Activated T-helper 1 cell treated with anti-CD3 and anti-CD28 coated beads, Interleukin-12 subunit alpha, Interleukin-12 subunit beta, Interleukin-2, Interleukin-4 antibody, amounts not matched to agents 30 ng/mL and 10 ng/mL and 1 ng/mL, durations not matched to agents 14 hours and 24 hours and 36 hours (primary cell): ENCODE measurements at places on chromosomes 5 and 9.

- no peak for DNase-seq
Observed at GRCh38 chr5:64625678-64626077, 64.6 kb upstream of the SHISAL2B start.

GRCh38 chr5:125668884-125669283 lies 754.3 kb upstream of the GRAMD2B start:
- DNase-seq: no peak

- DNase-seq: no peak
Observed at GRCh38 chr5:155087036-155087435, 73.5 kb downstream of the KIF4B start.

GRCh38 chr9:108811944-108812343 lies 43.8 kb downstream of the ACTL7B start:
- DNase-seq: no peak

GRCh38 chr9:108412755-108413154 lies 443.0 kb downstream of the ACTL7B start:
- no peak for DNase-seq

GRCh38 chr9:5481322-5482040 lies 28.9 kb upstream of the PDCD1LG2 start:
- DNase-seq: no peak

DNA sequence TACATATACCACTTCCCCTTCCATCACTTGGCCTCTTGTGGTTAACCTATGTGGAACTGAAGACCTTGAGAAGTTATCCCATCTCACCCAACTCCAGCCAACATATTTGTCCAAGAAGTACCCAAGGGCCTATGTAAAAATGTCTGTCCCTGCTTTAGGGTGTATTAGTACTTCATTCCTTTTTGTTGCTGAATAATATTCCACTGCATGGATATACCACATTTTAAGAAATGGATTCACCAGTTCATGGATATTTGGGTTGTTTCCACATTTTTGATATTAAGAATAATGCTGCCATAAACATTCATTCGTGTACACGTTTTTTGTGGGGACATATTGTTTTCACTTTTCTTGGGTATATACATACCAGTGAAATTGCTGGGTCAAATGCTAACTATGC lies 28.6 kb downstream of the IDNK start:
- no peak for DNase-seq

GRCh38 chr5:140591747-140592372 lies 27.2 kb downstream of the SLC35A4 start:
- DNase-seq: no peak

- no peak for DNase-seq
Observed at GRCh38 chr5:145210020-145210419, 625.1 kb downstream of the PRELID2 start.

GRCh38 chr5:106906199-106906598 lies 764.5 kb downstream of the EFNA5 start:
- no peak for DNase-seq

DNA sequence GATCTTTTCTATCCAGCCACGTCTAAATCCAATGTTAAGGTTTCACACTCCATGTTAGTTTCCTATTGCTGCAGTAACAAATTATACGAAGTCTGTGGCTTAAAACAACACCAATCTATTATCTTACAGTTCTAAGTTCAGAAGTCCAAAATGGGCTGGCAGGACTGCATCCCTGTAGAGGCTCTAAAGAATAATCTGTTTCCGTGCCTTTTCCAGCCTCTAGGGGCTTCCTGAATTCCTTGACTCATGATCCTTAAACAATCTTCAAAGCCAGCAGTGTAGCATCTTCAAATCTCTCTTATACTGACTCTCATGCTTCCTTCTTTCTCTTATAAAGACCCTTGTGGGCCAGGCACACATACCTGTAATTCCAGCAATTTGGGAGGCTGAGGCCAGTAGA lies 6.8 kb downstream of the PLGRKT start:
- no peak for DNase-seq

DNA sequence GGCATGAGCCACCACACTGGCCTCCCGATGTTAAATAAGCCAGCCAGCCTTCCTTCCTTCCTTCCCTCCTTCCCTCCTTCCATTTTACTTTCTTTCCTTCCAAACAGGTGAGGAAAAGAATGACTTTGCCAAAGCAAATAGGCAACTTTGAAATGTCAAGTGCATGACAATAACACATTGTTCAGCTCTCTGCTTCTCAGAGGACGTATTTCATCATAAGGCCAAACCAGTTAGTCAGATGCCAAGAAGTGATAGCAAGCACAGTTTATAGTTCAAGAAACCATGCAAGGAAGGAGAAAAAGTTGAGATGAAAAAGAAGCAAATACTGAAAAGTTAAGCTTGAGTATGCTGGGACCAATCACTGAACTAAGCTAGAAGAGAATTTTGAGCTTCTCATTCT lies 29.5 kb downstream of the POU4F3 start:
- no peak for DNase-seq

DNA sequence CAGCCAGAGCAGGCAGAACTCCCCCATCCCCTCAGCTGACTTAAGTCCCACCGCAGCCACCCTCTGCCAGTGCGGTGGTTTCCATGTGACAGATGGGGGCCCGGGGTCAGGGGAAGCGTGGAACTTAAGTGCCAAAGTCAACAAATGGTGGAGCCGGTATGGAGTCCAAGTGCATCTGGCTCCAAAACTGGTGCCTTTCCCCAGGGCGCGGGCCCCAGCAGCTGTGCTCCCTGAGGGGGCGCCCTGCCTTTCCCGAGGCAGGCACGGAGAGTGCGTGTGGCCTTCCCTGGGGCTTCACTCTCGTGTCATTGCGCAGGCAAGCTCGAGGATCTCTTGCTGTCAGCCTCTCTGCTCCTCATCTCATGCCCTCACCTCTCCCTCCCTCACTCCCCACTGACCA lies 33.8 kb downstream of the SLC46A2 start:
- DNase-seq: no peak

DNA sequence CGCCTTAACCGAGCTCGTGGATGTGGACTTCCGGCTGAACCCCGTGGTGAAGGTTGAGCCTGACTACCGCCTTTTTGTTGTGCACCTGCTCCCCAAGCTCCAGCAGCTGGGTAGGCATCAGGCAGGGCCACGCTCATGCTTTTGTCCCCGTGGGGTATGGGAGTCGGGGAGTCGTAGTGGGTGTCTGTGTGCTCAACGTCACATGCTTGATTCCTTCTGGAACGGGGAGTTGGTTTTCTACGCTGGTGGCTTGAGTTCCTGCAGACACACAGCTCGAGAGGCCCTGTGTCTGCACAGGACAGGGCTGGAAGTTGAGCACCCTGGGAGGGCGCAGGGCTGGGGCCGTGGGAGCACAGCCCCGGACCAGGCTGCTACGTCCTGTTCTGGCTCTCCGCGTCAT lies 8.0 kb downstream of the CEP72 start:
- no peak for DNase-seq

DNA sequence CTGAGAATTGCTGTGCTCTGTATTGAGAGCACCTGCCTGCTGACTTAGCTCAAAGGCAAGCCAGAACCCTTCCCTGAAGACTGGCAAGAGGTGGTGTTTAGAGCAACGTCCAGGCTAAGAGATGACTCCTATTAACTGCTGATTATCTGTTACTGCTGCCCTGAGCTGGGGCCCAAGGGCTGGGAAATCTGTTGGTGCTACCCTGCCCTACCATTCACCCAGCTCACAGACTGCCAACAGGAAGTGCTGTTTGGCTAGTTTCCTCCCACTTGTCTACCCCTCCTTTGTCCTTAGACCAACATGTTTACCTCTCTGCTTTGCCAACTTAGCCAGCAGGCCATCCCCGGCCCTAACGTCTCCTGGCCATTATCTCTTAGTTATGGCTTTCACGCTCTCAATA lies 6.9 kb downstream of the RAB24 start:
- no peak for DNase-seq

GRCh38 chr5:138159666-138160065 lies 18.8 kb downstream of the BRD8 start:
- no peak for DNase-seq

GRCh38 chr9:120905315-120906164 lies 21.1 kb downstream of the TRAF1 start:
- no peak for DNase-seq

DNA sequence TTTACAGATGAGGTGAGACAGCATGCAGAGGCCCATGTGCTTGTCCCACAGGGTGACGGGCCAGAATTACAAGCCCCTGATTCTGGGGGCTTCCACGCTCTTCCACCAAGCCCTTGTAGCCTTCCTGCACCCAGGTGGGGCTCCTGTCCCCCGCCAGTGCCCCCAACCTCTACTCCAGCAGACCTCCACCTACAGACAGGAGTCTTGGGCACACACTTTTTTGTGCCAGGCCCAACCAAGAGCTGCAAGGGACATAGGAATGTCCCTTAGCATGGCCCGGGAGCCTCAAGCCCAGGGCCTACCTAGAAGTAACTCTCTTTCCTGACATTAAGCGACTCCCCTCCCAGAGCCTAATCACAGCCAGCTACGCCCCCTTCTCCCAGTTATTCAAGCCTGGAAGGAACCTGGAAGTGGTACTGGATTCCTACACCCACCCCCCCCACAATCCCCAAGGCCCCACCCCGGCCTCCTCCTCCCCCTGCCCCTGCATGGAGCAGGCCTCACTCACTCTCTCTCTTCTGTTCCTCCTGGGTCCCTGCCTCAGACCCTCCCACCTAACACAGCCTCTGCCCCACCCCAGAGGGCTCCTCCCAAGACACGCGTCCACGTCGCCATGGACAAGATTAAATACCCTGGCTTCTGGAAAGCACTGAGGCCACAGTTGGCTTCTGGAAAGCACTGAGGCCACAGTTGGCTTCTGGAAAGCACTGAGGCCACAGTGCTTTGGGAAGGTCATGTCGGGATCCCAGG lies 30.5 kb downstream of the ADAMTS2 start:
- no peak for DNase-seq

DNA sequence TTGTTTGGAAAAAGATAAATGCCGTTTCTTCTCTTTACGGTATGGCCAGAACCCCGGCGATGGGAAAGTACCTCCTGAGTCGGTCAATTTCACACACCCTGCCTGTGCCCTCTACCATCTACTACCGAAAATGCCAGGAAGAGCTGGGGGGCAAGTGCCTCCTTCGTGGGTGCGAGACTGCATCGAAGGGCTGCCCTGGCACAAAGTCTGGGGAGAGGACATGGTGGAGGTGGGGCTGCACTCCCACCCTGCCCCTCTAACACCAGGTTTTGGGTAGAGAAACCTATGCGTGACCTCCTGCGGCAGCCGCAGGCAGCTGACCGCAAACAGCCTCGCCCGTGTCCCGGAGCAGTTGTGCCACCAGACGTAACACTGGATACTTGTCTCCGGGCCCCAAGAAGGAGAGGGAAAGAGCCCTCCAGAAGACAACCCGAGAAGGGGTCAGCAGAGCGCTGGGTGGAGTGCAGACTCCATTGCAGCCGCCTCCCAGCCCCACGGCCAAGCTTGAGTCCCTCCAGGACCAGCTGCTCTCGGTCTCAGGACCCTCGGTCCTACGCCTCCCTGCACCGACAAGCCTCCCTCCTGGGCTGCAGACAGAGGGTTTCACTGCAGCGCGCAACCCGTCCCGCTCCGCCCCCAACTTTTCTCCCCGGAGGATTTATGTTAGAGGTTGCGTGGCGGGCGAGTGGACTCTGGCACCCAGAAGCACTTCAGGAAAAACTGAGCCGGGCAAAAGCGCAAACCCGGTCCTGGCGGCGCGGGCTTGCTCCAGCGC lies 823 bp upstream of the PRDM6 start:
- no peak for DNase-seq

- DNase-seq: no peak
Observed at GRCh38 chr9:126413391-126414068, 86.9 kb downstream of the MVB12B start.

GRCh38 chr9:8883321-8883720 lies 1083.7 kb upstream of the DMAC1 start:
- DNase-seq: no peak

- no peak for DNase-seq
Observed at GRCh38 chr5:122863240-122863639, 17.8 kb downstream of the SNX24 start.

GRCh38 chr5:80116000-80116399 lies 80.9 kb downstream of the THBS4 start:
- no peak for DNase-seq

DNA sequence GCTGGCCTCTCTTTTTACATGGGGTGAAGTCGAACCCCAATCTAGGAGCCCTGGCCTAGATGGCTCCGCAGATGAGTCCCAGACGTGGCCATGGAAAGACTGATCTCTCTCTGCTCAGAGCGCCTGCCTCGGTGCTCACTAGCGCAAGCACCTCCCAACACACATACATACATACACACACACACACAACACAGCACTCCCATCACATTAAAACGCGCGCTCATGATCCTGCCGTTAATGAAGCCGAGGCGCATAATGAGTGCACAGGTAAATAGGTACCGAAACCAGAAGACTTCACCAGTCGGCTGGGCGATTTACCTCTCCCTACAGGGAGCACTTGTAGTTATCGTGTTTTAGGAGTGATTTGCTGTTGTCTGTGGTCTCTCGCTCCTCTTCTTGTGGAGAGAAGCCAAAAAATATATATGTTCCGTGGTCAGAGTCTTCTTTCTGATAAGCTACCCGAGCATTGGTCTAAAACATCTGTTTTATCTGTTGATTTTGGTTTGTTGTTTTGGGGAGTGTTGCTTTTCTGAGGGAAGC lies 207.7 kb downstream of the MEF2C start:
- DNase-seq: no peak
